ENCODE measurements at places on chromosomes 6 and 20.

- peak; percentile 36 for DNase-seq
These were observed 390.8 kb downstream of the CDKAL1 start for GRCh38 chr6:20924911-20925543.

- no peak for DNase-seq
These were observed 40.1 kb downstream of the CDKAL1 start for GRCh38 chr6:20574355-20574754.

GRCh38 chr20:21981179-21981578 is 275.7 kb downstream of the PAX1 start:
- no peak for DNase-seq

DNA sequence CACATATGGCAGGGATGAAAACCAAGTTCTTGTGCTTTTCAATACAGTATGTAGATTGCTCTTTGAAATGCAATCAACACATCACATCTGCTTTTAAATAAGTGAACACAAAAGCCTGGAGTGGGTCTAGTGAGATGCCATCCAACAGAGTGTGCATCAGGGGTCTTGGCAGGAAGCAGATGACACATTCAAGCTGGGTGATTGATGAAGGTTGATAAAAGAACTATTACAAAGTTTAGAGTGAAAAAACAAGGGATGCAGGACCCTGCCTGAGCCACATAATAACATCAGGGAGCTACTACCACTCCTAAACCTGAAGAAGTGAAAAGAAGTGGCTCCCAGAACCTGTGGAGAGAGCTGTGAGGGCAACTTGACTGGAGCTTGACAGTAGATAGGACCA is 16.6 kb upstream of the PLCB1 start:
- DNase-seq: no peak

DNA sequence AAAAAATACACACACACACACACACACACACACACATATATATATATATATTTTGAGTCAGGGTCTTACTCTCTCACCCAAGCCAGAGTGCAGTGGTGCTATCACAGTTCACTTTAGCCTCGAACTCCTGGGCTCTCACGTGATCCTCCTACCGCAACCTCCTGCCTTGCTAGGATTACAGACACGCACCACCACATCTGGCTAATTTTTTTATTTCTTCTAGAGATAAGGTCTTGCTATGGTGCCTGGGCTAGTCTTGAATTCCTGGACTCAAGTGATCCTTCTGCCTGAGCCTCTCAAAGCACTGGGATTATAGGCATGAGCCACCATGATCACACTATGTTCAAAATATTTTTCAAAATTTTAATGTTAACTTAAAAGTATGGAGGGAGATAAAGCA is 43.5 kb downstream of the NUP153 start:
- no peak for DNase-seq

- no peak for DNase-seq
These were observed 12.9 kb downstream of the TSPYL1 start for GRCh38 chr6:116266803-116267202.

- DNase-seq: no peak
These were observed 51.9 kb downstream of the FAM120B start for GRCh38 chr6:170358496-170358895.

Data from fibroblast of skin of left quadriceps (primary cell).